Temporal lobe (tissue), 4 donors: ENCODE measurements at places on chromosomes 6 and 20. TPM values are rescaled to one million over a fixed set of nuclear protein-coding genes. Genes with fewer than 3 reads are reported as not detected.

ETV7 gene
- total RNA-seq = not detected

HLA-DQA2 gene
- total RNA-seq = not detected

CPNE5 gene
- total RNA-seq = 12.3 TPM

NQO2 gene
- total RNA-seq = 6.1 TPM

RNASET2 gene
- total RNA-seq = 17.7 TPM

SRMS gene
- total RNA-seq = not detected

DPPA5 gene
- not detected for total RNA-seq

SULF2 gene
- 36.4 TPM for total RNA-seq
